SJSA1 (cell line): ENCODE measurements at places on chromosomes 16 and 17.

DNA sequence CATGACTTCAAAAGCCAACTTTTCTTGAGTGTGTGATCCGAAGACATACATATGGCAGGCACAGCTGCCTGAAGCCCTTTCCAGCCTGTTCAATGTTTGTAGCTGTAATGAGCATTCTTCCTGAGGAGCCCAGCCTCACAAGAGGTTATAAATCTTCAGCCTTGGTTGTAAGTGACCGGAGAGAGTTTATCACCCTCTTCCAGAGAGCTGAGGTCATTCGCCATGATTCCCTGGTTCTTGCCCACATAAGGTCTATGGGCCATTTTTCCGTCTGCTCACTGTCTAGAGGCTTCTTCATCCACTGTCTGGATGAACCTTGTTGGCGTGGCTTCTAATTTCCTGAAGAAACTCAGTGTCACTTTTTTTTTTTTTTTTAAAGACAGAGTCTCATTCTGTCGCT lies 9.7 kb upstream of the CSF3 start:
- no peak for DNase-seq

GRCh38 chr17:42780851-42781638 lies 635 bp downstream of the WNK4 start:
- DNase-seq, result no peak

DNA sequence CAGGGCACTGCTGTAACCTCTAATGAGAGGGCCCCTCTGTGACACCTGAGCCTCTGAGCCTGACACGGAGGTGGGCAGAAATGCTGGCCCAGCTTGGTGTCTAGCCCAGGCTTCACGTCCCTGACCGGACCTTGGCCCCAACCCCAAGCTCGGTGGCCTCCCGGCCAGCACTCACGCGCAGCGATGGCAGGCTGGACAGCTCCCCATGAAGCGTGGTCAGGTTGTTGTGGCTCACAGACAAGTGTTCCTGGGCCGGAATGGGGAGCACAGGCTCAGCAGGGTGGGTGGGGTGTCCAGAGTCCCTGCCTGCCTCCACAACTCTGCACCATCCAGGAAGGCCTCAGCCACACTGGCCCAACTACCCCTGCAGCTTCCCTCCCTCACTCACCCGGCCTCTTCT lies 2.2 kb downstream of the FLII start:
- DNase-seq, result no peak

DNA sequence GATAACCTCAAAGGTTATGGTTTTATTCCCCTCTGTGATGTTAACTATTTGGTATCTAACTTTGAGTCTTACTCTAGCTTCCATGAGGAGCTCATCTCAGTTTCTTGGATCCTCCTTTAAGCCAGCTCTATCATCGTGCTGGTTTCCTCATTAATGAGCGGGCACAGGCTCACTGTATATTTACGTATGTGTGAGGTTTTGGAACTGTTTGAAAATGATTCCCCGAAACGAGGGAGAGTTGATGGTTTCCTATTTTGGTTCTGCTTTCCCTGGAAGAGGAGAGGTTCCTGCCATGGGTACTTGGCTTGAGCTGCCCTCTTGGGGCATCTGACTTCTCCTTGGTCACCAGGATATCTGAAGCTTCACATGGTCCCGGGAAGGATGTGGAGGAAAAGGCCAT lies 32.7 kb upstream of the PIK3R6 start:
- DNase-seq, result no peak

GRCh38 chr16:63617990-63618763 lies 1503.7 kb downstream of the CDH11 start:
- DNase-seq, result no peak

- DNase-seq, result no peak
These were observed 104.5 kb downstream of the NLK start for GRCh38 chr17:28147017-28147416.

GRCh38 chr17:1227917-1228780 lies 42.1 kb upstream of the BHLHA9 start:
- no peak for DNase-seq

DNA sequence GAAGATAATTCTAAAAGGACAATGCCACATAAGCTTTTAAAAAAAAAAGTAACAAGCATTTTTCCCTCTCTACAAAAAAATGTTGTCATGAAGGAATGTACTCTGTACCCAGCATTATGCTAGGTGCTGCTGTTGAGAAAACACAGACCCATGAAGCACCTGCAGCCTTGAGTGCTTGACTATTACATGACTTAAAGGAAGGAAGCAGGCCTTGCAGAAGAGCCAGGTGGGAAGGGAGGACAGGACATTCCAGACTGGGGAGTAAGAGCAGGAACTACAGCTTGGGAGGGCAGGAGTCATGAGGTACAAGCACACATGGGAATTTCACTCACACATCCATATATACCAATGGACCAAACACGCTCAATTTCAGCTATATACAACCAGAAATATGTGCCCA lies 3.8 kb downstream of the MYO1D start:
- DNase-seq, result no peak

GRCh38 chr17:42759982-42760651 lies 910 bp upstream of the RAMP2 start:
- no peak for DNase-seq

- no peak for DNase-seq
These were observed 24.9 kb upstream of the CDC42EP4 start for GRCh38 chr17:73336408-73337329.

DNA sequence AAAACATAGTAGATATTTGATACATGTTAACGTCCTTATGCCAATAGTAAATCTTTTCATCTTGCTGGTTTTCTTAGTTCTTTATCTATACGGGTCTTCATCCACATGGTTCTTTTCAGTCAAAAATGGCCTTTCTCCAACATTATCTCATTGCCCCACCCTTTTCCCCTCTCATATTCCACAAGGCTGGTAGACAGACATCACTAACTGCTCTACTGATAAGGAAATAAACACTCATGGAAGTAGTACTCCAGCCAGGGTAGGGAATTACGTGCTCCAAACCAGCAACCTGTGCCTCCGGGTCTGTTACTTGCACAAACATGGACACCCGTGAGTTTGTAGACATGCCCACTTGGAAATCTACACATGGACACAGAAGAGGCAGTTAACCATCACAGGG lies 141.4 kb downstream of the XYLT1 start:
- no peak for DNase-seq

DNA sequence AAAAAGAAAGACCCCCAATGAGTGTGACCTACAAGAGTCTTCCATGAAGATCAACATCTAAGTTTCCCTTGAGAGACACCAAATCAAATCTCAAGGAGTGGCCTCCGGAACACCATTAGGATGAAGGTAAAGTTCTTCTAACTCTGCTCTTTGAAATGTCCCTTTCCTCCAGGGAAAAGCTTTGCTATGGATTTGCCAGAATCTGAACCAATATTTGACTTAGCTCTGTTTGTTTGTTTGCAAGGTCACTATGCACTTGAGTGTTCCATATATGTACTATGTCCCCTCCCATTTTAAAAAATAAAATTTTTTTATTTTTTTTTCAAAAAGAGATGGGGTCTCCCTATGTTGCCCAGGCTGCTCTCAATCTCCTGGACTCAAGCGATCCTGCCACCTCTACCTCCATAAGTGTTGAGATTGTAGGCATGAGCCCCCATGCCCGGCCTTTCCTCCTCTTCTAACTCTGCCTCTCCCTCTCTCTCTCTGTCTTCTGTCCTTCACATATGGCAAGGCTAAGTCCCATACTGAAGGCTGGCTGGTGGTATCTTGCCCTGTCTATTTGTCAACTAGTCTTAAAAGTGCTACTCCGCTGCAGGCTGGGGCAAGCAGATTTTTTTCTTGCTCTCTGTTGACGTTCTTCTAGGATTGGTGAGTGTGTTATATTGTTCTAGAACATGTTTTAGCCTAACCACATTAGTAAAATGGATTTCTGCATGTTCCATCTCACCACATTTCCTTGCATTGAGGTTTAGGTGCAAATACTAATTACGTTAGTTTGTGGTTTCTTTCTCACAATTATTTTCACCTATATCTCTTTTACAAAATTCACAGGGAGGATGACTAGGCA lies 276.7 kb upstream of the DYNLRB2 start:
- no peak for DNase-seq

DNA sequence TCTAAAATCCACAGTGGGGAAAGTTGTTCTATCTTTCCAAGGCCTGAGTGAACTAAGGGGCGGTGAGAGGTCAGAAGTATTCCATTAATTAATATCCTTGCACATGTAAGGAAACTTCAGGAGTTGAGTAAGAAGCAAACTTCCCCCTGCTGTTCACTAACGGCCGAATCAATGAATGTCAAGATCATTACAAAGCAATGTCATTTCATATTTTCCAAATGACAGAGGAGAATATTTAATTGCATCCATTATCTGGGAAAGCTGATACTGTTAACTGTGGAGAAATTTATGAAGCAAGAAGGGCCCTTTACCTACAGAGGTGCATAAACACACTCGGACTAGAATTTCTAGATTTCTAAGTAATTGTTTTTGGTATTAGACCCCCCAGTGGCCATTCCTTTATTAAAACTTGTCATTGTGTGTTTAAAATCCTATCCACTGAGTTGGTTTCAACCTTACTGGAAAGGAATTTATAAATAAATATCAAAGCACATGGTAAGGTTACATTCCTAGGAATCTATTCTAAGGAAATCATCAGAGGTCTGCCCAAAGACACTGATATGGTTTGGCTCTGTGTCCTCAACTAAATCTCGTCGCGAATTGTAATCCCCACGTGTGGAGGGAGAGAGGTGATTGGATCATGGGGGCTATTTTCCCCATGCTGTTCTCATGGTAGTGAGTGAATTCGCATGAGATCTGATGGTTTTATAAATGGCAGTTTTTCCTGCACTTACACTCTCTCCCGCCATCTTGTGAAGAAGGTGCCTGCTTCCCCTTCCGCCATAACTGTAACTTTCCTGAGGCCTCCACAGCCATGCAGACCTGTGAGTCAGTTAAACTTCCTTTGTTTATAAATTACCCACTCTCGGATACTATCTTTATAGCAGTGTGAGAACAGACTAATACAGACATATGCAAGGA lies 20.4 kb upstream of the SMURF2 start:
- DNase-seq, result peak; percentile 88

GRCh38 chr17:73686961-73687360 lies 42.7 kb upstream of the SDK2 start:
- no peak for DNase-seq
